CD4-positive, CD25-positive, alpha-beta regulatory T cell (primary cell): ENCODE measurements at places on chromosomes 1 and 21. TPM values are rescaled to one million over a fixed set of nuclear protein-coding genes. Genes with fewer than 3 reads are reported as not detected.
A peak's percentile ranks its signal among the peaks of the same experiment; 100 is the strongest.

The LDLRAD1 gene
- polyA plus RNA-seq: not detected

The HNRNPU gene
- 226 TPM for polyA plus RNA-seq

The IRF6 gene
- polyA plus RNA-seq: 1.9 TPM

GRCh38 chr1:50699795-50700194, 260.3 kb downstream of the FAF1 start:
- H3K4me3 ChIP-seq: no peak overlapping the region
- no peaks in the 10 kb centered on the region for H3K27me3 ChIP-seq
- no peaks in the 10 kb centered on the region for H3K36me3 ChIP-seq
- H3K27ac ChIP-seq: no peak overlapping the region
- no peak for DNase-seq

- no peaks in the 10 kb centered on the region for H3K27me3 ChIP-seq
- H3K4me1 ChIP-seq: peaks cover 73% of the 10 kb centered on the region
- H3K27ac ChIP-seq: peak overlapping the region; percentile 86
- DNase-seq: peak; percentile 64
- peaks cover 55% of the 10 kb centered on the region for H3K36me3 ChIP-seq
Measured at GRCh38 chr1:206581571-206581981, 30.7 kb downstream of the EIF2D start.

DNA sequence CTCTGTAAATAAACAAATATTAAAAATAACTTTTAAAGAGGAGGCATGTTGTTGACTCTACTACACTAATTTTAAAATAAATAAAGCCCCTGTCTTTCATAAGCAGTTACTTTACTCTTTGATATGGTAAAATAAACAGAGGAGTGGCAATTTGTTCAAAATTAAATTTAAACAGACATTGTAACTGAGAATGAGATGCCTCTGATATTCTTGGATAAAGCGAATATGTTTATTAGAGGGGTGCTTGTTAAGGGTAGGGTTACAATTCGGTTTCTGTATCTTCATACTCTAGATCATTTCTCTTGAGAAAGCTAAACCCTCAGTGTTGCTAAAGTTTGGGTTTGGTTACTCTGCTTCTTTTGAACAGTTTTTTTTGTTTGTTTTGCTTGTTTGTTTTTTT, 19.6 kb downstream of the LPAR3 start:
- no peaks in the 10 kb centered on the region for H3K36me3 ChIP-seq
- peaks cover 14% of the 10 kb centered on the region for H3K27me3 ChIP-seq
- no peak overlapping the region for H3K27ac ChIP-seq
- no peaks in the 10 kb centered on the region for H3K4me1 ChIP-seq
- no peak overlapping the region for H3K4me3 ChIP-seq
- no peak for DNase-seq

DNA sequence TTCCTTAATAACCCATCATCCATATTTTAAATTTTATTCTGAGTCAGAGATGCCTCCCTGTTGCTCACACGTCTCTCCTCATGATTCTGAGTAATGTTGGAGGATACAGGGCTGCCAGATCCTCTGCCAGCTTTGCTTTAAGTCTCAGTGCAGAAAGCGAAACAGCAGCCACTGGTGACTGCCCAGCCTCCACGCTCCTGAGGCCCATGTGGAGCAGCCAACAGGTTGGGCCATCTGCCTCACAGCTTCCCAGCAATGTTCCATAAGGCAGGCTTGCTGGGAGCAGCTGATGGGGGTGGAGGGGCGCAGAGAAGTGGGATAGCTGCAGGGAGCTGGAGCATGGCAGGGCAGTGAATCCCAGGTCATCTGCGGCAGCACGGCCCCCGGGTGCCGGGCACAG, 104.2 kb downstream of the IGSF21 start:
- no peaks in the 10 kb centered on the region for H3K36me3 ChIP-seq
- no peak for DNase-seq
- H3K4me1 ChIP-seq: no peaks in the 10 kb centered on the region
- H3K27ac ChIP-seq: no peak overlapping the region

DNA sequence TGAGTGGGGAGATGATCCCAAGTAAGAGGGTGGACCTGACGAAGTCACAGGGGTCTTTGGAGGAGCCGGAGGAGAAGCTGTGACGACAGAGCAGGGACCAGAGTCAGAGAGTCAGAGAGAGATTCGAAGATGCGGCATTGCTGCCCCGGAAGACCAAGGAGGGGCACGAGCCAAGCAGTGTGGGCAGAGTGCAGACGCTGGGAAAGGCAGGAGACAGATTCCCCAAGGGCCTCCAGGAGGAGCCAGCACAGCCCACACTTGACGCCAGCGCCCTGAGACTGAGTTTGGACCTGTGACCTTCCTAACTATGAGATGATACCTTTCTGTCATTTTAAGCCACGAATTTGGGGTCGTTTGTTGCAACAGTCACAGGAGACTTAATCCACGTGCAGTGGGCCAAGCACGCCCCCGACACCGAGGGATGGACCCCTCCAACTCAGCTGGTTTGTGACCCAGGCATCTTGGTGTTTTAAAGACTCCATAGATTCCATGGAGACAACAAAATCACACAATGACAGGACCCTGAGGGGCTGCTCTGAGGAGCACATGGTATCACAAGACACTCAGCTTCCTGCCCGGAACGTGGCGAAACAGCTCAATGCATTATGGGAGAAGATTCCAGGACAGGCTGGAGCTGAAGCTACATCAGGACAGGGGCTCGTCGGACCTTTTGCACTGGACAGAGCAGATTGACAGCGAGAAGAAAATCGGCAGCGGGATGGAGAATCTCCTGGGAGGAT, 11.0 kb upstream of the TFF1 start:
- H3K27ac ChIP-seq: no peak overlapping the region
- H3K4me1 ChIP-seq: peaks cover 11% of the 10 kb centered on the region
- H3K27me3 ChIP-seq: no peaks in the 10 kb centered on the region

GRCh38 chr1:27141266-27142003, 13.5 kb downstream of the SLC9A1 start:
- no peaks in the 10 kb centered on the region for H3K27me3 ChIP-seq
- H3K4me1 ChIP-seq: peaks cover 29% of the 10 kb centered on the region
- H3K36me3 ChIP-seq: peaks cover under 1% of the 10 kb centered on the region
- H3K27ac ChIP-seq: no peak overlapping the region
- H3K4me3 ChIP-seq: no peak overlapping the region

GRCh38 chr1:40047276-40047675, 6.7 kb downstream of the CAP1 start:
- H3K4me1 ChIP-seq: peaks cover 96% of the 10 kb centered on the region
- H3K27me3 ChIP-seq: no peaks in the 10 kb centered on the region
- peak overlapping the region; percentile 72 for H3K4me3 ChIP-seq
- H3K36me3 ChIP-seq: peaks cover 42% of the 10 kb centered on the region

GRCh38 chr1:225519166-225519863, 91.5 kb upstream of the LBR start:
- H3K4me1 ChIP-seq: no peaks in the 10 kb centered on the region
- H3K4me3 ChIP-seq: no peak overlapping the region
- no peak for DNase-seq
- H3K36me3 ChIP-seq: no peaks in the 10 kb centered on the region
- peaks cover 11% of the 10 kb centered on the region for H3K27me3 ChIP-seq

DNA sequence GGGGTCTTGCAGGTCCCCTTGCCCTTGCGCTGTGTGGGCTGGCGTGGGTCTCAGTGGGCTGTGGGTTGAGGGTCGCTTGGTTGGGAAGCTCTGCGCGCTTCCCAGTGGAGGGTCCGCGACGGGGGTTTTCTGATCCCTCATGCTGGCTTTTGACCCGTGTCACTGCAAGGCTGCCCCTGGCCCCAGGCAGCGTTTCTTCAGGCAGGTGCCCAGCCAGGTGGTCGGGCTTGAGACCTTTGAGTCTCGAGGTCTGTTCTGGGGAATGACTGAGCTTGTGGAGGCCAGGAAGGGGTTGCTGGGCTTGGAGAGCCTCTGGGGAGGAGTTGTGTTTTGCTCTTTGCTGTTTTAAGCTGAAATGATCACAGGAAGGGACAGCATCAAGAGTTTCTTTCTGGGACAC, 5.3 kb downstream of the SKI start:
- H3K36me3 ChIP-seq: no peaks in the 10 kb centered on the region
- peak overlapping the region; percentile 66 for H3K4me3 ChIP-seq
- H3K27ac ChIP-seq: peak overlapping the region; percentile 84
- peaks cover 83% of the 10 kb centered on the region for H3K4me1 ChIP-seq
- no peaks in the 10 kb centered on the region for H3K27me3 ChIP-seq
- no peak for DNase-seq

GRCh38 chr1:195594322-195594721, 1013.9 kb downstream of the KCNT2 start:
- no peaks in the 10 kb centered on the region for H3K27me3 ChIP-seq
- H3K36me3 ChIP-seq: no peaks in the 10 kb centered on the region
- no peak overlapping the region for H3K27ac ChIP-seq
- H3K4me3 ChIP-seq: no peak overlapping the region
- no peak for DNase-seq
- H3K4me1 ChIP-seq: no peaks in the 10 kb centered on the region
